ENCODE measurements at places on chromosomes 7 and 10.

- DNase-seq: no peak
Observed at GRCh38 chr10:123275136-123275564, 120.9 kb downstream of the BUB3 start.

GRCh38 chr10:113712755-113713639 is 33.3 kb downstream of the CASP7 start:
- no peak for DNase-seq

DNA sequence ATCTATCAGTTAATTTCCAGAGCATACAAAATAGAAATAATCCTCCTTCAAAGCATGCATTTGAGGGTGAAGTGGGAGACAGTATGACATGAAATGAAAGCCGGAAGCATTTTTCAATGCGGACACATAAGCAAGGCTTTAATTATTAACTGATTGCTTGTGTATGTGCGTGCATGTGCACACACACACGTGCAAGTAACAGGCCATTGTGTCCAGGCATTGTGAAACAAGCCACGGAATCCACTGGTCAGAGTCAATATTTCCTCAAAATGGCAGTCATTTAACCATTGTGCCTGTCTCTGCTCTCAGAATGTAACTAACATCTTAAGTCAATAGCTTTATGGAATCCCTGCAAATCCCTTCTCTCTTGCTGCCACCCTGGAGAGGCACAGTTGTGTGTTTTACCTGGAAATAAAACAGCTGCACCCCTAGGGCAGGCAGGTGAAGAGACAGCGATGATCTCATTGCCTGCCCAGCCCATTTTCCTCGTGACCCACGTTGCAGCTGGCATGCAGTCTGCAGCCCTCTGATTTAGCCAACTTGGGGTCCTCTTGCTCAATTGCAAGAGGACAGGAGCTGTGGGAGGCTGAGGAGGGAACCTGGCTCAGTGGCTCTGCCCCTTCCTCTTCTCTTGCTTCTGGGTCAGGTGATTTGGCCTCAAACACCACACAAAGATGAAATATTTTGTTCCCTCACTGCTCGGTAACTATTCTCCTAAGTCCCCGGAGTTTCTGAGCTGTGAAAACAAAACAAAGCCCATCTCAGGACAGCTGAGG is 500.9 kb upstream of the ZMIZ1 start:
- DNase-seq: no peak

- DNase-seq: no peak
Observed at GRCh38 chr10:120818301-120818700, 32.9 kb upstream of the WDR11 start.

GRCh38 chr10:97138174-97138573 is 47.6 kb downstream of the SLIT1 start:
- DNase-seq: no peak

- DNase-seq: no peak
Observed at GRCh38 chr10:70567603-70568002, 34.9 kb downstream of the PRF1 start.

GRCh38 chr7:20220293-20220761 is 3.1 kb upstream of the MACC1 start:
- no peak for DNase-seq

DNA sequence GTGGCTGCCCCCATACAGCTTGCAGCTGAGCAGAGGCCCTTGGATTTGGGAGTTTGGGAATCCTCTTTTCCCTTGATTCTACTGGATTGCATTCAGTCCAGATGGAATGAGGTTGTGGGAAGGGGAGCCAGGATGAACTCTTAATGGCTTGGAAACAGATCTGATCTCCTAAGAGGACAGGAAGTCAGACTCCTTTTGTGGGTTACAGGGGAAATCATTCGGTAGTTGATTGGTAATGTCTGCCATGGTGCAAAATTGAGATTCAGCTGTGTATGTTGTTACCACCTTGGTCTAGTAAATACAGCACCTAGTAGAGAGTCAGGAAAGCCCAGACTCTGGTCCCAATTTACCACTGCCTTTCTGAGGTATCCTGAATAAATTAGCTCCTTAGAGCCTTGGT is 144.2 kb upstream of the TNRC18 start:
- DNase-seq: no peak

- no peak for DNase-seq
Observed at GRCh38 chr7:3154317-3154716, 110.7 kb upstream of the CARD11 start.

- DNase-seq: no peak
Observed at GRCh38 chr7:158832994-158833393, 3.7 kb upstream of the ESYT2 start.

GRCh38 chr7:20432071-20432470 is 101.4 kb downstream of the ITGB8 start:
- DNase-seq: no peak

DNA sequence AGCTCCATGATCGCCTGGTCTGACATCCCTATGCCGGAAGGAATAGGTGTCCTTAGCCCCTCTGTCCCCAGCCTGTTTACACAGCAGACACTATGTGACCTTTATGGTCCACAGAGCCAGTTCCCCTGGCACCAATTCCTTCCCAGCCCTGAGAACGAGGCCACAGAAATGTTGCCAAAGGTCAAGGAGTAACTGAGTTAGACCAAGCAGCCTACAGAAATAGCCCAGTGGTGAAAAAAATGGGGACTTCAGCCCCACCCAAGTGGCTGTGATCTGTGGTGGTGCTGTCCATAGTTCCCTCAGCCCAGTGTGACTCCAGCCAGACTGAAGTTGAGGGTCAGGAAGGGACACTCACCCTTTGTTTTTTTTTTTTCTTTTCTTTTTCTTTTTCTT is 2.5 kb downstream of the PGAM2 start:
- no peak for DNase-seq

DNA sequence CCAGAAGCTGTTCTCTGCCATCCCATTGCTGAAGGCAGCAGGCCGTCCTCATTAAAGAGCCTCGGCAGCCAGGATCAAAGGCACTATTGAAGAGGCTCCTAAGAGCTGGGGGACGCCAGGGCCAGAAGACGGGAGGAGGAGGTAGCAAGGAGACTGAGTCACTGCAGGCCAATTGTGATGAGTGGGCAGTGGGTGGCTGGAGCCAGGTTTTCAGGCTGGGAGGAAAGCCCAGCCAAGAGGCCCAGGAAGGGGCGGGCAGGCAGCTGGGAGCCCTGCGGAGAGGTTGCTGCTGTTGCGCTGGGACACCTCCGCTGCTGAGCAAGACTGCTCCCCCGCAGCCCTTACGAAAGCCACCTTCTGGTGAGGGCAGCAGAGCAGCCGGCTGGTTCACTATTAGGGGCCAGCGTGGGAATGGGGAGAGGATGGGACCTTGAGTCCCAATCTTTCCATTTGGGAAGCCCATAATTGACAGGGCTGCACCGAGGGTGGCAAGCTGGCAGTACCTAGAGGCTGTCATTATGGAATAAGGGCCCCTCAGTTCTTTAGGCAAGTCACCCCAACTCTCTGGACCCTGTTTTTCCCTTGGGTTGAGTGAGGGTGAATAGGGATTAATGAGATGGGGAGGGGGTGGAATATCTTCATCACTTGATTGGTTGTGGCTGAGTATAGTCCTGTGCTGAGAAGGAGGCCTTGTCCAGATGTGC is 48.4 kb downstream of the UNC5B start:
- peak; percentile 62 for DNase-seq

DNA sequence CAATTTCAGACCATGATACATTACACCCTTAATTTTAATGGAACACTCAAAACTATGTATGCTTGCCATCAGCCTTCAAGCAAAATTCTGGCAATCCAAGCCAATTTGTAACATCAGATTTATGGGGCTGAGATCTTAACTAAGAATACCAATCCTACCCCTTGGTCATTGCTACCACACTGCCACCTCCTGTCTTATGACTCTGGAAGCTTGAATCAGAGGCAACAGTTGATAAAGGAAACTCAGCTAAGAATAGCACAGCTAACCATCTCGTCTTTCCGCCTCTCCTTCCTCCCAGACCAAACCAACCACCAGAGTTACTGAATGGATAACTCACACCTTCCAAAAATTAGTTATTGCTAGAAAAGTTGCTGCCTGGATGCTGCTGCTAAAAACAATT is 7.4 kb downstream of the IGF2BP3 start:
- no peak for DNase-seq

GRCh38 chr10:119407254-119407777 is 135.2 kb downstream of the RGS10 start:
- no peak for DNase-seq

DNA sequence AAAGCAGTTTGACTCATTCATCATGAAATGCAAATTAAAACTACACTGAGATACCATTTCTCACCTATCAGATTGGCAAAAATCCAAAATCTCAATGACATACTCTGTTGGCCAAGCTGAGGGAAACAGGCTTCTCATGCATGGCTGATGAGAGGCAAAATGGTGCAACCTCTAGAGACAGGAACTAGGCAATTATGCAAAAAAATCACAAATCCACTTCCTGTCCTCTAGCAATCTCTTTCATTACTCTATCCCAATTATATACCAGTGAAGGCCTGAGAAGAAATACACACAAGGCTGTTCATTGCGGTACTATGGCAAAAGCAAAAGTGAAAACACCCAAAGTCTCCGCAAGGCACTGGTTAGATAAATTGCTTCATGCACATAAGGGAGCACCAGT is 25.9 kb upstream of the PTPRN2 start:
- no peak for DNase-seq

- no peak for DNase-seq
Observed at GRCh38 chr10:95745501-95745900, 10.5 kb upstream of the ENTPD1 start.

GRCh38 chr10:4373612-4374011 is 452.4 kb upstream of the AKR1E2 start:
- DNase-seq: no peak

GRCh38 chr7:14793151-14793550 is 109.4 kb downstream of the DGKB start:
- no peak for DNase-seq
